ENCODE measurements at places on chromosomes 13 and 19. TPM values are rescaled to one million over a fixed set of nuclear protein-coding genes. Genes with fewer than 3 reads are reported as not detected.

UTP14C gene
- 18.6 TPM for total RNA-seq

UNC13A gene
- total RNA-seq, result 3.9 TPM

ADAMTSL5 gene
- 1.9 TPM for total RNA-seq

KLHL1 gene
- total RNA-seq, result not detected

SIPA1L3 gene
- total RNA-seq, result 13.2 TPM

KIR2DL1 gene
- not detected for total RNA-seq

IFI30 gene
- total RNA-seq, result 74.4 TPM

F7 gene
- not detected for total RNA-seq

DENND1C gene
- not detected for total RNA-seq

MIA gene
- total RNA-seq, result not detected

KLF1 gene
- not detected for total RNA-seq

All from regular cardiac myocyte (primary cell).